ENCODE measurements at places on chromosomes 6 and 20. TPM values are rescaled to one million over a fixed set of nuclear protein-coding genes. Genes with fewer than 3 reads are reported as not detected.
A peak's percentile ranks its signal among the peaks of the same experiment; 100 is the strongest.

The SYNE1 gene
- 62.8 TPM for total RNA-seq

The HELZ2 gene
- total RNA-seq: 30.1 TPM

The LY6G6F gene
- total RNA-seq: not detected

The TPX2 gene
- 12.9 TPM for total RNA-seq

The NNAT gene
- 0.13 TPM for total RNA-seq

The ATAT1 gene
- 2.7 TPM for total RNA-seq

The TSPO2 gene
- total RNA-seq: not detected

The OPRL1 gene
- total RNA-seq: 2.7 TPM

The SRSF12 gene
- total RNA-seq: under 0.01 TPM

The POLR3F gene
- 15.7 TPM for total RNA-seq

The SAPCD1 gene
- total RNA-seq: 2.0 TPM

GRCh38 chr6:157424491-157425020 is 43.6 kb downstream of the ZDHHC14 start:
- no peak for DNase-seq

DNA sequence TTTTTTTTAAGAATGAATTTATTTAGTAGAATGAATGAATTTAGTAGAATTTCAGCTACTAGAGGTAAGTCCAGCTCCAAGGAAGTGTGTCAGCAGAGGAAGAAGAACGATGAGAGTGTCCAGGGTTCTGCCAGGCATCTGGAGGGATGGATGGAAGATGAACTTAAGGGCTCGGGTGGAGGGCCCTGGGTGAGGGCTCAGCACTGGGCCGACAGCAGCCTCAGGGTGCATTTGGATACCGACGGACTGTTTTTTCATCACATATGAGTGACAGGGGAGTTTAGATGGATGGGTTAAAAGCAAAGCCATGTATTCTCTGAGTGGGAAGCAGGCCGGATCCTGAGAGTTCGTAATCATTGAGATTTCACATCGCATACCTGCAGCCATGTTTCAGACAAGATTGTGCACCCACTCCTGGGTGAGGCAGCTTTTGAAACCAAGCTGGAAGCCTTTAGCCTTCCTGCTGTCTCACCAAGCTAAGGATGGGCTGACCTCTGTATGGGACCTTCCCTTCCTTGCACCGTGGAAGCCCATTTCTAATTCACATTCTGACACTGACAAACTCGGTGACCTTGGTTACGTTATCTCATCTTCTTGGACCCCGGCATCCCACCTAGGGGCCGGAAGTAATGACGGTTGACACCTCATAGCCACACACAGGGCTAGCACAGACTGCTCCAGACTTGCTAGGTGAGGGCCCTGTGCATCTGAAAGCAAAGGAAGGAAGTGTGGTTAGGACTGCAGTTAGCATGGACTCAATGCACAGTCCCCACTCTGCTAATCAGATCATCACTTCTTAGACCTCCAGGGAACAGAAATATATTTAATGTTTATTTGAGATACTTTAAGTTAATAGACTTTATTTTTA is 228.5 kb downstream of the SLC24A3 start:
- DNase-seq: no peak

- DNase-seq: no peak
Observed at GRCh38 chr6:7106752-7107577, 796 bp upstream of the RREB1 start.

GRCh38 chr20:24379484-24379927 is 89.9 kb upstream of the SYNDIG1 start:
- DNase-seq: no peak

DNA sequence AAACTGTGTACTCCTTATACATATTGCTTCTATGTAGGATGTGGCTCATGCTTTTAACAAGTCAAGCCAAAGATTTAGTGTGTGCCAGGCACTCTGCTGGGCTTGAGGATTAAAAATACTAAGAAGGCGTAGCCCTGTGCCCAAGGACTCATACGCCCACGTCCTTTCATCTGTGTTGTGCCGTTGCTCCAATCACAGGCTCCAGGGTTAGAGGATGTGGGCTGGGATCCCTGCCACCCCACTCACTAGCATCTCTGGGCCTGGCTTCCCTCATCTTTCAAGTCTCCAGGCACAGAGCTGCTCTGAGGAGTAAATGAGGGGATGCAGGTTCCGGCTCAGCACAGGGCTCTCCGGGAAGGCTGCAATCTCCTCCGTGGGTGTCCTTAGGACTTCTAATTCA is 214.2 kb downstream of the SYNDIG1 start:
- DNase-seq: no peak

DNA sequence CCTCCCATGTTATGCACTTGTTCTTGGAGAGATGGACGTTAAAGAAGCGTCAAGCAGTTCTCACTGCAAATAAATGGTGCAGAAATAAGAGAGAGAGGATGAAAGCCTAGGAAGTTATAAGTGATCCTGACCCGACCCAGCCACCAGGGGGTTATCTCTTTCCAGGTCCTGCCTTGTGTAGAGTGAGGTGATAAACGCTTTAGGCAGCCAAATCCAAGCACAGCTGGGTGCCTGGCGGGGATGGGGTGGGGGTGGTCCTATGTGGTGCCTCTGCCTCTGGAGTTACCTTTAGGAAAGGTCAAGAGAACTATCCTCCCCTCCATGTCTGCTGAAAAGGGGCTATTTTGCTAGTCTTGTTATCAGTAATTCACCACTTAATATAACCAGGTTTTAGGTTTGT is 9.2 kb upstream of the TFAP2A start:
- DNase-seq: no peak

DNA sequence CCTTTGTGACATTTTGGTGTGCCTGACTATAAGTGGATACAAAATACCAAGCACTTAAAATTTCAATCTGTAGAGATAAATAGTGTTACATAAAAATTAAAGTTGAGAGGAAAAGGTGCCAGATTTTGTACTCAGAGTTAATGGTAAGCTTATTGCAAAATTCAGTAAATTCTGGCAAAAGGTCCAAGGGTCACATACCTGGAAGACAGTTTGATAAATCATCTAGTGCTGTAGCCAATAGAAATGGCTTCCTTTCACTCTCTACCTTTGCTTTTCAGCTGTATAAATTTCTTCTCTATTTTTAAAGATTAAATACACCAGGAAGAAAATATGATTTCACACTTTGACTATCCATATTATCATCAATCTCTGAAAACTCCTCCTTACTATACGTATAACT is 690.2 kb upstream of the NRSN1 start:
- DNase-seq: no peak

DNA sequence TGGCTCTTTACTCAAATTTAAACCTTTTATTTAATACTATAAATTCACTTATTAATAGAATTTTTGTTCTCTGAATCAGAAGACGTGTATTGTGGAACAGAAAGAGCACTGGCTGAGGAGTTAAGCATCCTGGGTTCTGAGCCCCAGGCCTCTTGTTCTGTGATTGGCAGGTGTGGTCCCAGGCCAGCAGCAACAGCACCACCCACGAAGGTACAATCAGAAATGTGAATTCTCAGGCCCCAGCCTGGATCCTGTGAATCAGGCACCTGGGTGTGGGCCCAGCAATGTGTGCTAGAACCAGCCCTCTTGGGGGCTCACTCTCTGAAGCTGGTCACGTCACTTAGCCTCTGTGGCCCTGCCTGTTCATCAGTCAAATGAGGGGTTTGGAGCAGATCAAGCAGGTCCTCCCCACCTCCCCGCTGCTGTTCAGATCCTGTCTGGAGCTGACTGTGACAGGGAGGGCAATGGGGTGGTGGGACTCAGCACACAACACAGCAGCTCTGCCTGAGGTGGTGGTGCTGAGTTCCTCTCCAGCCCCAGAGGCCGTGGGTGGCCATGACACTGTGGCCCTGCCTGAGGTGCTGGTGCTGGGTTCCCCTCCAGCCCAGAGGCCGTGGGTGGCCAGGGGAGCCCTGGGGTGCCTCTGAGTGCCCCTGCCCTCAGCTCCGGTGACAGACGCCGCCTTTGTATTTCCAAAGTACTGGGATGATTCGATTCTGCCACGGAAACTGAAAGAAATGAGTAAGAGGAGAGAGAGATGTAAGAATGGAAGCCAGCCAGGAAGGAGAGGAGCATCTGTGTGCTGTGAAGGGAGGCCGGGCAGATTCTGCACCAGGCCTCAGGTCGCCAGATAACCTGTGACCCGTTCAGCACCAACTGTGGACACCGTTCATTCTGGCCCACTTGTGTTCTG is 41.6 kb upstream of the FRMD1 start:
- no peak for DNase-seq

- peak; percentile 38 for DNase-seq
Observed at GRCh38 chr20:48632017-48632824, 195.6 kb downstream of the PREX1 start.

- DNase-seq: no peak
Observed at GRCh38 chr6:144723431-144723830, 438.3 kb downstream of the UTRN start.

GRCh38 chr6:126444659-126445273 is 104.9 kb downstream of the CENPW start:
- DNase-seq: no peak

- peak; percentile 6 for DNase-seq
Observed at GRCh38 chr6:29011276-29011734, 6.2 kb upstream of the ZNF311 start.

- no peak for DNase-seq
Observed at GRCh38 chr6:20447157-20447556, 45.5 kb downstream of the E2F3 start.

DNA sequence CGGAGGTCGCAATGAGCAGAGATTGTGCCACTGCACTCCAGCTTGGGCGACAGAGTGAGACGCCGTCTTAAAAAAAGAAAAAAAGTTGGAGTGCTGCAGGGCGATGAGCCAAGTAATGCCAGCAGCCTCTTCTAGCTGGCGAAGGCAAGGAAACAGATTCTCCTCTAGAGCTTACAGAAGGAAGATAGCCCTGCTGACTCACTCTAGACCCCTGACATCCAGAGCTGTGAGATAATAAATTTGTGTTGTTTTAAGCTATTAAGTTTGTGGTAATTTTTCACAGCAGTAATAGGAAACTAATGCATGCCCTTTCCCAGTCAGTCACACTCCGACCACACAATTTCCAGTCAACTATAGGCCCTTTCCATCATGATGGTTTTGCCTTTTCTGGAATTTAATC is 16.4 kb downstream of the PRSS16 start:
- DNase-seq: no peak

DNA sequence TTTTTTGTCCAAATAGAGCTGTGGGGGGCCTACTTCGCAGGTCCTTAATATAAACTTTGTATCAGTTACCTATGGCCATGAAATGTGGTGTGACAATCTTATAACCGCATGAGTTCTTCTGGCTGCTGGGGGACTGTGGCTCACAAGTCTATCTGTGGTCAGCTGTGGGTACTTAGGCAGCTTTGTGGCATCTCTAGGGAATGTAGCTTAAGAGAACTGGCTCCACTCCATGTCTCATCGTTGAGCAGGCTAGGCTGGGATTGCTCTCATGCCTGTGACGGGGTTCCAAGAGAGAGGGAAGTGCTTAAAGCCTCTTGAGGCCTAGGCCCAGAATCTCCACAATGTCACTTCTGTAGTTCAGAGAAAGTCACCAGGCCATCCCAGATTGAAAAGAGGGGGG is 140.5 kb downstream of the BTBD3 start:
- no peak for DNase-seq

DNA sequence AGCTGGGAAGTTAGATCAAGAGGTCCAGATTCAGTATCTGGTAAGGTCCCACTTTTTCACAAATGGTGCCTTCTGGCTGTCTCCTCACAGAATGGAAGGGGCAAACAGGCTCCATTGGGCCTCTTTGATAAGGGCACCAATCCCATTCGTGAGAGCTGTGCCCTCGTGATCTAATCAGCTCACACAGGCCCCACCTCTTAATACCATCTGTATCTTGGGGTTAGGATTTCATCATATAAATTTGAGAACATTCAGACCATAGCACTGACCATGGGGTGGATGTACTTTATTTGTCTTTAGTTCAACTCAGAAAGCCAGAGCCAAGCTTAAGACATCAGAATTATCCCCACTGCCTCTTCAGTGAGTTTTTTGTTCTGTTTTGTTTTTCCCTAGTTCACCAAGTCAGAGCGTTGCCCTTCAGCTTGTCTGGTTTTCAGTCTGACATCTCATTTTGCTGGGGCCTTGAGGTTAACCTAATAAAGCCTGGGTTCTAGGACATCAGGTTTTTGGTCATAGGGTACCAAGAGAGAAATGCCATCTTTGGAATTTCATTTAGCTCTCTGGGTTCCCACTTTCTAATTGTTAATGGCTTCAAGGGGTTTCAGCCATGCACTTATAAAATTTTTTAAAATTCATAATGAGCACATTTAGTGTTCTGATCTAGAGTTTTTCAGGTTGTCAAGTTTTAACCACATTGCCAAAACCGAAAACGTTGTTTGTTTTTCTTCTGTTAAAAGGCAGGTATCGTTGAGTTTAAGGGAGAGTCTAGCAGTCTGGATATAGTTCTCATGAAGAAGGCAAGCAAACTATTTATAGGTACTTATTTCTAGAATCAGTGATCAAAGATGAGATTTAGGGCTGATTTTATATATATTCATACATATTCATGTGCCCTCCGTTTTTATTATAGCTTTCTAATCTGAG is 19.0 kb downstream of the SENP6 start:
- DNase-seq: no peak

GRCh38 chr6:54193560-54193959 is 82.3 kb downstream of the MLIP start:
- DNase-seq: peak; percentile 73

- DNase-seq: no peak
Observed at GRCh38 chr6:130362128-130362527, 3.7 kb upstream of the TMEM200A start.

GRCh38 chr6:20092071-20092566 is 120.2 kb downstream of the MBOAT1 start:
- DNase-seq: peak; percentile 58
